ENCODE measurements at places on chromosomes 1 and 21.

DNA sequence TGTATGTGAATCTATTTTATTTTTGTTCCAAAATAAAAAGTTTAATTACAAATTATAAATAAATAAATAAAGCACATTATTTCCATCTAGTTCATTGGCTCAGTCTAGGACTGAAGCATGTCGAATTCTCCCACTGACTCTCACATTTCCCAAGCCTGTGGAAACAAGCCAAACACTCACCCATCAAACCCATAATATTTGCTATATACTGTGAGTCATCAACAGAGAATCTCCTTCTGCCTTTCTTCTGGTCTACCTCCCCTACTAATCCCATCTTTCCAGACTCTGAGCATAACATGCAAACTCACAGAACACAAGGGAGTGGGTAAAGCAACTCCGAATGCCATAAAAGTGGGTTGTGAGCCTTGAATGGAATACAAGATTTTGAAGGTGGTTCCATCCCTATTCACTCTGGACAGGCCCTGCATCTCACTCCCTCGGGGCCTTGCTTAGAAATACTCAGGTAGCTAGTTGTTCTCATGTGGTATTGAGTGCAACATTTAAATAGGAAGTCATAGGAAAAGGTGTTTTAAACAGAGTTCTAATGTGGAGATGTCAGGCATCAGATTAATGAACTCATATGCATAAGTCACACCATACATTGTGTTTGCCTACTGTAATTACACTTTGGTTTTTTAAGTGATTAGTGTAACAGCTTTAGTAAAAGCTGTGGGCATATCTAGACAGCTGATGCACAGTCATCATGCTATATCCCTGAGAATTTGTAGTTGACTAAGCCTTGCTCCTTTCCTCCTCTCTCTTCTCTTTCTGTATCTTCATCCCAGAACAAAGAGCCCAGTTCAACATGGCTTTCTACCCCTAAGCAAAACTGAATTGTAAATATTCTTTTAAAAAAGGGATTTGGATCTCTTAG lies 47.0 kb downstream of the F5 start:
- DNase-seq = no peak

GRCh38 chr21:15508554-15508953 lies 221.2 kb upstream of the USP25 start:
- no peak for DNase-seq

GRCh38 chr1:84619383-84620102 lies 45.3 kb upstream of the CTBS start:
- no peak for DNase-seq

GRCh38 chr1:202959276-202959620 lies 1.1 kb upstream of the ADIPOR1 start:
- DNase-seq = no peak

DNA sequence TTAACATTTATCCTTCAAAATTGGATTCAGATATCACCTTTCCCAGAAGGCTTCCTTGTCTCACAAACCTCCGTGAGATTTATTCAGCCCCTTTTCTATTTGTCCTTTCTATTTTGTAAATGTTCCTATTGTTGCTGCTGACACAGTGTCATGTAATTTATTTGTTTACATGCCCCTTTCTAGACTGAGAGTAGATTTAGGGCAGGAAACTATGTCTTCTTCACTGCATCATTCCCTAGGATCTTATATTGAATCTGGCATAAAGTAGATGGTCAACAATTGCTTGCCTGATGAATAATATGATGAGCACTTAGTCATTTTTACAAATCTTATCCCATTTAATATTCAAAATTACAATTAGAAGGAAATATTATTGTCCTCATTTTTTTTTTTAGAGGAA lies 8.1 kb upstream of the CNN3 start:
- DNase-seq = no peak

DNA sequence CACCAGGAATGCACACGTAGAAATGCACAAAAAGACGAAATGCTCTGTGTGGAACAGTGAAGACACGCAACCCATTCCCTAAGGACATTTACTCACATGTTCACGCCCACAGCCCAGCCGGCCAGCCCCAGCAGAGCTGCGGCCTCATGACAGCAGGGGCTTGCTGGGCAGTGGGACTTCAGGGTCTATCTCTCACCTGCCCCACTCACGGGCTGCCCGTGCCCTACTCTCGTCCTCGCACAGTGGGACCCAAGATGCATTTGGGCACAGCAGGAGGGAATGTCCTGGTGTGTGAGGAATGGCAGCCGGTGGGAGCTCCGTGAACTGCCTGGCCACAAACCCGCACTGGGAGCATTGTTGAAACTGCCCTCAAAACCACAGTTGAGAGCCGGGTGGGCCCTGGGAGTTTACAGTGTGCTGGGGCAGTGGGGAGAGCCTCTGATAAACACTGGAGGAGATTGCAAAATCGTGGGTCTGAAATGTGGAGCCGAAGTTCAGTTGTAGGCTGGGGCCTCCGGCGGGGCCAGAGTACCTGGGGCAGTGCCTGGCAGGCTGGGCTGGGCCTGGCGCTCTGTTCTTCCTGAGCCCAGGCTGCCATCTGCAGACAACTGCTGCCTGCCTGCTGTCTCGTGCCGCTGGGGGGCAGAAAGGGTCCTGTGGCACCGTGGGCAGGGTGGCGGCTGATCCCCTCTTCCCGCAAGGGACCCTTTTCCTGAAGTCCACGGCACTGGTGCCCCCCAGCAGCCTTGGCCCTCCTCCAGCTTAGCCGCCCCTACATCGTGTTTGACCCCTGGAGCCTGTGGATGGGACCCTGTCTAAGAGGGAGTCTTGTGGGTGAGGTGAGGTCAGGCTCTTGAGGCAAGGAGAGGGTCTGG lies 20.7 kb upstream of the POFUT2 start:
- DNase-seq = no peak

GRCh38 chr1:204894031-204894430 lies 23.4 kb downstream of the NFASC start:
- no peak for DNase-seq

DNA sequence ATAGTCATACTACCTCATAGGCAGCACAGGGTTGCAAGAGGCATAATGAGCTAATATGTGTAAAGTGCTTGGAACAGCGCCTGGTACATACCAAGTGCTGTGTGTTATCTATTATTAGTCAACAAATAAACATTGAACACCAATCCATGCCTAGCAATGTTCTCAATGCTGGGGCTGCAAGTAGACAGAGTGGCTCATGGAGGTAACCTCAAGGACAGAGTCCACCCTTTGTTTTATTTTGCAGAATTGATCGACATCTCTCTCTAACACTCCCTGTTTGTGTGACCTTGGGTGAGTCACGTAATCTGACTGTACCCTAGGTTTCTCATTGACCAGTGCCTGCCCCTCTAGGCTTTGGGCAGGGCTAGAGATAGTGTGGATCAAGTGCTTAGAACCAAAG lies 164.0 kb upstream of the KLHDC7A start:
- no peak for DNase-seq

GRCh38 chr1:173502104-173502503 lies 25.0 kb downstream of the PRDX6 start:
- no peak for DNase-seq

DNA sequence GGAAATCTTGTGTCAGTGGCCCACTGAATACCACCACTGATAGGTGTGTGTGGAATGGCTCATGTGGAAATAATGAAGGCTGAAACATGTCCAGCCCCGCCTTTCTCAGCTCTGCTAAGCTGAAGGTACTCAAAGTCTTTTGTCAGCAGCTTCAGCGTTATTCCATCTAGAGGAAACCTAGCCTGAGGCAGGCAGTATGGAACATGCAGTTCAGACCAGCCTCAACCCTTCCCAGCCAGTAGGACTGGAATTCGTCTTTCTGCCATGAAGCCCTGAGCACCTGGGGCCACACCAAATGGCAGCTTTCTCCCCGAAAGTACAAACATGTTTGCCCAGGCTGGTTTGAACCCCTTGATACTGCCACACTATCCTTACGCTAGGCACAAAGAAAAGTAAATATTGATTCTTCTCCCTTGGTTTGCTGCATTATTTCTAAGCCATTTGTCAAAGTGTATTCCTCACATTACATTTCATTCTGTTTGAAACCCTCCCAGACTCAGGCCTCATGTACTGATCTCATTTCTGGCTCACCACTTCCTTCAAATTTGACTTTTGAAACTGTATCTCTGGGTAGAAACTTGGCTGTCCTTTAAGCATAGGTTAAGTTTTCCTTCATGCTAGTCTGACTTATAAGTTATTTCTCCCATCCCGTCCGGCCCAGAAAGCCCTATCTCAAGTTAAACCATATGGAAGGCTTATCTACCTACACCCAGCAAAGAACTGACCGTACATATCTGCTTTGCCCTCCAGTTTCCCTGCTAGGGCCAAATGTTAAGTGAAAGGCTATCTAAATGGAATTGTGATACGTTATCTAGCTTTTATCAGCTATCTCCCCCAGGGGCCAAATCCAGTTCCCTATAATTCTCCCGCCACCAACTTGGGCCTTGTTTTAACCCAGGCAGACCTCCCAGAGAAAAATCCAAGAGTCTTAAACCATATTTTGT lies 45.7 kb upstream of the HOOK1 start:
- no peak for DNase-seq

GRCh38 chr1:182255494-182255893 lies 136.1 kb downstream of the GLUL start:
- DNase-seq = no peak

DNA sequence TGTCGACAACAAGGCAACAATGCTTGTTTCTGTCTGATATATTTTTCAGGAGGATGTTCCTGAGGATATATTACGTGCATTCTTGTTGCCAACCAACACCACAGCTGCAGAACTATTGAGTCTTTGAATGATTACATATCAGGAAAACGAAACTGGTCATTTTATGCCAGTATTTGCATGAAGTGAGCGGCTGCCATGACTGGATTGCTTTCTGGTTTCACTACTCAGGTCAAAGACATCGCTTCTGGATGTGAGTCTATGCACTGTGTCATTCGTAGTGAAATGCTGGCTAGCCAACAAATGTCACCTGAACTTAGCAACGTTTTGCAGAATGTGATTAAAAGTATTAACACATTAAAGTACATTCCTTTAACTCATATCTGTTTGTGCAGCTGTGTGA lies 35.8 kb upstream of the OLFM3 start:
- no peak for DNase-seq

- DNase-seq = no peak
Observed at GRCh38 chr1:244280201-244280600, 171.5 kb downstream of the ADSS2 start.

DNA sequence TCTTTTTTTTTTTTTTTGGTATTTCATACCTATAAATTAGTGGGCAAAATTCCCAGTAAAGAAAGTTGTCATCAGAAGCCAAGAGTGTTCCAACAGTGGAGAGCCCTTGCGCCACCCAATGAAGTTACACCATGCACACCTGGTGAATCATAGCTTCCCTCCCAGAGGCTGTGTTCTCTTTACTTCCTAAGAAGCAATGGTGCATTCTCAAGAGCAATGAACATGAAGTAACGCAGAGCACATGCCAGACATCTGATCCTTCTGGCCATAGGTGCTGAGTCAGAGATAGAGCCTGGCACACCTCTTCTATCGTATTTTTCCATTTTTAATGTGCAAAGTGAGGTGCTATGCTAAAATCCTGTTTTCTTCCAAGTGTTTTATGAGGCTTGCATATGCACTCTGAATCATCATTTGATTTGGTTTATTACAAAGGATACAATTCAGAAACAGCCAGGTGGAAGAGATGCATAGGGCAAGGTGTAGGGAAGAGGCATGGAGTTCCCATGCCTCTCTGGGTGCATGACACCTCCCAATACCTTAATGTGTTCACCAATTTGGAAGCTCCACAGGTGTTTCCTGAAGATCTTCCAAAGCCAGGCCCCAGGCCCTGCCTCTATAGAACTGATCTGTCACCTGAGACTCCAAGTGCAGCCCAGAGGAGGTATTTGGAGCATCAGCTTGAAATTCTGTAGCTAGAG lies 408.0 kb downstream of the SIPA1L2 start:
- no peak for DNase-seq

DNA sequence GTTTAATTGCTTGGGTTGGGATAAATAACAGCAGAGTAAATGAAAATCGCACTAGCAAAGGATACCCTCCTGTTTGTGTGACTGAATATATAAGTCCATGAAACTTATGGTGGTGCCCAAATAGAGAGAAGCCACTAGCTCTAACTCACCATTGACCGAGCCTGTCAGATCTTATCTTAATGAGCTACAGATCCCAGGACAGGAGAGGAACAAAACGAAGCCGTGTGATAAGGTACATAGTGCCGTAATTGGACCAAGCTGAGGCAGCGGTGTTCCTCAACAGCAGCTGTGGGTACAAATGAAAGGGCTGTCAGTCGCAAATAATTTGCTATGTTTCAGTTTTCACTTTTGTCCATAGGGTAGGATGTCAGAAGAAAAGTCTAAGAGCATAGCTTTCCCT lies 276.1 kb downstream of the PTBP2 start:
- no peak for DNase-seq

- no peak for DNase-seq
Observed at GRCh38 chr1:84996846-84997666, at the start of gene MCOLN2. TSS of gene MCOLN2 (minus strand) at chr1:84997113. CDS start at chr1:84996872, 241 bp downstream.

DNA sequence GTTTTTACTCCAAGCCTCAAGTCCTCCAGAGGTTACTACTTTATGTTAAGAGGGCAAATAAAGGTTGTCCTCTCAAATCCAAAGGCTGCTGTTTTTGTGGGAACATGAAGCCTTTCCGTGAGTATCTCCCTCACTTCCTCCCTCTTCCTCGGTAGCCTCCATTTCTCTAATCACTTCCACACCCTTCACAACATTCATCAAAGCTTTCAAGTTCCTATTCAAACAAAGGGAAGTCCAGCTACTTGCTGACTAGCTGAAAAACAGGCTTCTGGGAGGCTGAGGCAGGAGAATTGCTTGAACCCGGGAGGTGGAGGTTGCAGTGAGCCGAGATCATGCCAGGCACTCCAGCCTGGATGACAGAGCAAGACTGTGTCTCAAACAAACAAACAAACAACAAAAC lies 6.6 kb upstream of the CD48 start:
- no peak for DNase-seq

- no peak for DNase-seq
Observed at GRCh38 chr1:227759341-227760300, 24.4 kb downstream of the SNAP47 start.

DNA sequence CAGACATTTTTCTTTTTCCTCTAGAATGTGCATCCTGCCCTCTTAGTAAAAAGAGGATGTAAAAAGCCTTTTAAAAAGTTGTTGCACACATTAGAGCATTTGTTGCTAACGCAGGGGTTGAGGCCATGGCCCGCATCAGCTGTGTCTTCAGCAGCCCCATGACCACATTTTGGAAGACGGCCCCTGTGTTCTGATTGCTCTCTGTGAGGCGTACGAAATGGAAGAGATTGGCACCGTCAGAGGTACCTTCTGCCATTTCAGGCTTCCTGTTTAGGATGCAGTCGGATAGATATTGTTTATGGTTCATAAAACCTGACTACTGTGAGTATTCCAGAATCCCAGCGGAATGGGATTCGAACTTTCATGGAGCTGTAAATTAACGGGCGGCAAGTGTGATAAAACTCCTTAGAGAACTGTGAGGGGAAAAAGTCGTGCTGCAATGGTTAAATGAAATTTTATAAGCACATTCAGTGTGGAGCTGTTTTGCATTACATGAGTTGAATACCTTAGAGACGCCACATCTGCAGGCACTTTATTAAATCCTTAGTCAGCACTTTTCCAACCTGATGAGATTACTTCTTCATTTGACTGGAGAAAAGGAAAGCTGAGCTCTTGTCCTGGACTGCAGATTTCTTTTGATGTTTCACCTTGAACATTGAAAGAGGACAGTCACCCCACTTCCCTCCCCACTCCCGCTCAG lies 273.9 kb downstream of the TM2D1 start:
- DNase-seq = no peak

- DNase-seq = no peak
Observed at GRCh38 chr1:26744075-26744959, 43.4 kb upstream of the PIGV start.

- DNase-seq = no peak
Observed at GRCh38 chr1:29280409-29281131, 44.2 kb downstream of the PTPRU start.

Data from left renal cortex interstitium (tissue), 4 donors.